ENCODE measurements at places on chromosomes 13 and 19. TPM values are rescaled to one million over a fixed set of nuclear protein-coding genes. Genes with fewer than 3 reads are reported as not detected.
A peak's percentile ranks its signal among the peaks of the same experiment; 100 is the strongest.

GRCh38 chr13:102593466-102593865, 3.3 kb upstream of the TPP2 start:
- no peak for DNase-seq

DNA sequence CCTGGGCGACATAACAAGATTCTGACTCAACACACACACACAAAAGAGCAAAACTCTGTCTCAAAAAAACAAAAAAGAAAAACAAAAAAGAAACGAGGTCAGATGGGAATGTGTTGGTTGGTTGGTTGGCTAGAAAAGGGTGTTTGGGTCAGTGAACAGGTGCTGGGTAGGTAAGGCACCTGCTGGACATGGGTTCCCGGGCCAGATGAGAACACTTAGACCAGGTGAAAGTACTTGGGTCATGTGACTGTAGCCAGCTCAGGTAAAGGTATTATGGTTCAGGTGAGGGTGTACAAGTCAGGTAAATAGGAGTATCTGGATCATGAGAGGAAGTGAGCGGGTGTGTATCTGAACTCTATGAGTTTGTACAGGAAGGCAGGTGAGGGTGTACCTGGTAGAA, 14.5 kb upstream of the ZNF414 start:
- no peak for DNase-seq

DNA sequence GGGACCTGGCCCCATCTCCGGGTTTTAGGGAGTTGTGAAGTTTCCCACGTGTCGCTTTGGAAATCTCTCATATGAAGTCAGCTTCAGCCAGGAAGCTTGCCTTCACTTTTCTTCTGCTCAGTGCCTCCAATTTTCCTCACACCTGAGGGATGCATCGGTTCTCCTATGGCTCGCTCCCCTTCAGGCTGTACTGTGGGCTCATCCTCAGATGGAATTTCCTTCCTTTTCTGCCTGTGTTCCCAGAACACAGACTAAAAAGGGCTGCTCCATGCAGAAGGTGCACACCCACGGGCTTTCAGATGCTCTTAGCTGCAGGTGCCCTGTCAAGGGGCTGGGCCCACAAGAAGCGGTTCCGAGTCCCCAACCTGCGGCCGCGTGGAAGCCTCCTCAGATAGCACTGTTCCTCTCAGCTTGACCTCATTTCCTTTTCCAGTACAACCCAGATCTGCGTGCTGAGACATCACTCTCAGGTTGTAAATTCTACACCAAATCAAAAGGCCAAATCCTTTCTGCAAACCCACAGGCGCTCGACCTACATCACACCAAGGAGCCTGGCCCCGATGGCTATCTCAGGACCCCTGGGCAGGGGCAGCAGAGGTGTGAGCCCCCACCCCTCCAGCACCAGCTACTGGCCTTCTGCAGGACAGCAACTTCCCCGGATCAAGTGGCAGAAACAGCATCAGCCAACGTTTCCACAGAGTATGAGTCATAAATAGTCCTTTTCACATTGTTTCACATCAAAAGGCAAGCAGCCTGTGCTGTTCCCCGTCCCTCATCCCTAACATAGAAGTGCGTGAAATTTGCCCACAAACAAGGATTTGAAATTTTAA, 275.9 kb downstream of the ZNF536 start:
- DNase-seq: no peak

GRCh38 chr19:8438236-8438635, 6.5 kb upstream of the HNRNPM start:
- DNase-seq: no peak

GRCh38 chr19:347946-348861, 3.6 kb upstream of the MIER2 start:
- no peak for DNase-seq

DNA sequence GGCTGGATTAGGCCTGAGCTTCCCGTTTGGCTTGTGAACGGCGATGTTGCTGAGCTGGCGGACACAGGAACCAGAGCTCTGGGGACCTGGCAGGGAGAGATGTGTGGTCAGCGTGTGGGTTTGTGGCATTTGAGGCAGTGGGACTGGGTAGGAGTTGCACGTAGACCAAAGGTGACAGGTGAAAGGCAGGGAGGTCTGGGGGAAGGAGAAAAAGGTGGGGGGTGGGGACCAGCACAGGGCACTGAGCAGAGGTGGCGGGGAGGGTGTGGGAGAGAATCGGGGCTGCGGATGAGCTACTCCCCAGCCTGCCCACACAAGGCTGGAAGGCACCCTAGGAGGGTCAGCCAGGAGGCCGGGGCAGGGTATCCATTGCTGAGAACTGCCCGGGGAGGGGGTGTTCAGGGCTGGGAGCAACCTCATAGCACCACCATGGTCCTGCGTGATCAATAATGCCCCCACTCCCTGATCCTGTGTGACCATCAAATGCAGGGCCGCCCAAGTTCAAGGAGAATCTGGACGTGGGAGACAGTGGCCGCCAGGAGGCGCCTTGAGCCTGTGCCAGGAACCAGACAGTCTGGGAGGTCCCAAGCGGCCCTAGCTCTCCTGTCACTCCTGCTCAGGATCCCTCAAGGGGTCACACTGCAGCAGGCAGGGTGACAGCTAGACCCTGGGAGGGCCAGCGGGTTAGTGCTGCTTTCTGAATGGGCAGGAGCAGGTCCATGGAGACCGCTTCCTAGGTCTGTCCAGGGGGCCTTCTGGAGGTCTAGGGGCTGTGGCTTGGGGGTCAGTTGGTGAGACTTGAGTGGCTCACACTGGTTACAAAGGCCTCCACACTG, 12.8 kb upstream of the SELENOW start:
- peak; percentile 55 for DNase-seq

DNA sequence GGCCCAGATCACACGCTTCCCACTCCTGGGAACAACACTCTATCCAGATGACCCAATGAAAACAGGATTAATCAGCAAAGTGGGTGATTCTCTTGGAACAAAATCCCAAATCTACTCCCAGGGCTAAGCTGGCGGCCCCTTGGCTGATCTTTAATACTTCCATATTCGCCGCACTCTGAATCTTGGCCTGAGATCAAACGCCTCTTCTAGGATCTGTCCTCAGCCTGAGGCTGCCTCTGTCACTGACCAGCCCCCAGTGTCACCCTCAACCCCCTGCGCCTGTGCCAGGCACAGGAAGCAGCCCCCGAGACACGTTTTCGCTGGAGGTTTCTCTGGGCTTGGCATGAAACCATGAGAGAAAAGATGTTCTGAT, 2.4 kb upstream of the CTXN1 start:
- DNase-seq: peak; percentile 32

DNA sequence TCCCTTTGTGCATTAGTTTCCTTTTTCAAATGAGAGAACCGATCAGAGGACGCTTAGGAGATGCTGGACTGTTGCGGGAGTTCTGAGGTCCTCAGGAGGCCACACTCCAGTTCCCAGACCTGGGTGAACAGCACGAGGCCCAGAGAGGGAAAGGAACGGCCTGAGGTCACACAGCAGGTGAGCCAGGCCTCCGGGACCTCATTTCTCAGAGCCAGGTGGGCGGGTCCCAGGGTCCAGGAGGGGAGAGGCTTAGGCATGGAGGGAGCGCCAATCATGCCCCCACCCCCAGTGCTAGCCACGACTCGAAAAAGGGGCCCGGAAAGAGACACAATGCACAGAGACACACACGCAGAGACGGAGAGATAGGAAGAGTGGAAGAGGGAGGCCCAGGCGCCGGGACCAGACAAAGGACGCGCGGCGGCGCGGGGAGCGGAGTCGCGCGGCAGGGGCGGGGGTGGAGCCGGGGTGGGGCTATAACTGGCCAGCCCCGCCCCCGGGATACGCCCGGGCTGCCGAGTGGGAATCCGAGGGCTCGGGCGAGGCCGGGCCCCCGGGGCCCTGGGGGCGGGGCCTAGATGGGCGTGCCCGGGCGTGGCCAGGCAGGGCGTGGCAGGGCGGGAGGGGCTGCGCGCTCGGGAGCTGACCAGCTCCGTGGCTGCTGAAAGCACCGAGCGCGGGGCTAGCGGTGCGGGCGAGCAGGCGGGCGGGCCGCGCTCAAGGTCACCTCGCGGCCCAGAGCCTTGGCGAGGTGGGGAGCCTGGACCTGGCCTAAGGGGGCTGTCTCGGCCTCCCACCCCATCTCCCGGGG, 1.6 kb downstream of the ELAVL3 start:
- DNase-seq: no peak

DNA sequence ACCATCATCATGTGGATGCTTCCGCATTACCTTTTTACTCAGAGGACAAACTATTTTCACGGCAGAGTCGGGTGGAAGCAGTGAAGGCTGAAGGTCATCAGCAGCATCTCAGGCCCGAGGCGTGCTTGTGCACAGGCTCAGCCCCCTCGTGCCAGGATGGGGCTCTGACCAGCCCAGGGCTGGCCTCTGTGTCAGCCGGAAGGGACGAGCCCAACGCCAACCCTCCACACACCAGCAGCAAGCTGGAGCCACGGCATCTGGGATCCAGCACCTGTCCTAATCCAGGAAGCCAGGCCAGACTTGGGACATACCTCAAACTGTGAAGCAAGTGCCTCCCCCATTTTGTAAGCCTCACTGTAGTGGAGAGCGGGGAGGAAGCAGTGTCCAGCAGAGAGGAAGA, 11.1 kb downstream of the MICOS13 start:
- no peak for DNase-seq

DNA sequence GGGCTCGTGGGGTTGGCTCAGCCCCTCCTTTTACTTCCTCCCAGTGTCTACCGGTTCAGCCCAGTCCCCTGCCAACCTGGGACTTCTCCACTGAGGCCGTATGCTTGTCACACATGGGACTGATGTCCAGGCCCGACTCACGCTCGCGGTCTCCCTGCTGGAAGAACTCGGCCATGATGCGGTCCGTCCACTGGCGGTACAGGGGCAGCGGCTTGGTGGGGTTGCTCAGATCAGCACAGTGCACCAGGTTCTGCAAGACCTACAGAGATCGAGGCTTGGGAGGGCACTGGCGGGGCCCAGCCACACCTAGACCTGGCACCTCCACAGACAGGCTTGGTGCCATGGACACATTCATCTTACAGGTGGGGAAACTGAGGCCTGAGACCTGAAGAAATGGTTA, 7.8 kb upstream of the RAB3A start:
- no peak for DNase-seq

DNA sequence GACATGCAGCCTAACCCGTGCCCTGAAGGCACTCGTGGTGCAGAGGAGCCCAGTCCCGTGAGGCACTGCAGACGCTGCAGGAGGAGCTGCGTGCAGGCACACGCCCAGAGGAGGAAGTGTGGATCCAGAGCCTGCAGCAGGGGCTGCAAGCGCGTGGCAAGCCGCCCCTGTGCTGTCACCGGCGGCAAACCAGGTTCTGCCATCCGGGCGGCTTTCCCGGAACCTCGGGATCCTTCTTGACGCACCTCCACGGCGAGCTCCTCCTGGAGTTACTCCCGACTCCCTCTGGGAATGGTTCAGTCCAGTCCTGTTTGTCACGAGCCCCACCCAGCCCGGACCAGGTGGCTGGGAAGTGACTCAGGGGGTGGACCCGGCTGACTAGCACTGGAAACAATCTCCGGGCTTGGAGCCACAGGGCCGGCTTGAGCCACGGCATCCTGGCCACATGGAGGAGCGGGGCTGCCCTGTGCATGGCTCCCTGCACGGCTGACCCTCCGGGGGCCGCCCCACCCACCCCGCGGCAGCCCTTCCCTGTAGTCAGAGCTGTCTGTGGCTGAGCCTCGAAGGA, 10.2 kb downstream of the DPP9 start:
- DNase-seq: peak; percentile 92

- DNase-seq: no peak
These were observed 93.3 kb upstream of the SLC15A1 start for GRCh38 chr13:98845742-98846141.

DNA sequence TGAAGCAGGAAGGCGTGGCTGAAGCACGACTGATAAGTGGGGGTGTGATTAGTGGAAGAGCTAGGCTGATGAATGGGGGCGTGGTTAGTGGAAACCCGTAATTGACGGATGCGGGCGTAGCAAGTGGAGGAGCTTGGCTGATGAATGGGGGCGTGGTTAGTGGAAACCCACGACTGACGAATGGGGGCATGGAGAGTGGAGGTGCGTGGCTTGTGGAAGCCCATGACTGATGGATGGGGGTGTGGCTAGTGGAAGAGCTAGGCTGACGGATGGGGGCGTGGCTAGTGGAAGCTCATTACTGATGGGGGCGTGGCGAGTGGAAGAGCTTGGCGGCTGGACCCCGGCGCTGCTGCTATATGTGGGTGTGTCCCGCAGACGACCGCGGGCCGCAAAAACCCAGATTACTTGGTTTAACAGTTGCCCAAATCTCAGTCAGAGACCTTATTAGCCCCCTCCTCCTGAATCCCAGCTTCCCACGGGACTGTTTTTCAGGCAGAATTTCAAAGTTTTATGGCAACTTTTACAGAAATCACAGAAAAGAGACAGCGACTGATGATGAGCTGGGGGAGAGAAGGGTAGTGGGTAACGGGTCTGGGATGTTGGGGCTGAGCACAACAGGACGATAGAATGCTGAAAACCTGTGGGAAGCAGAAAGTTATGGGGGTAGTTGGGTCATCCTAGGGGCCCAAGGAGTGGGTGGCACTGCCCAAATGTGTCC, 9.0 kb upstream of the MEIS3 start:
- DNase-seq: peak; percentile 97

DNA sequence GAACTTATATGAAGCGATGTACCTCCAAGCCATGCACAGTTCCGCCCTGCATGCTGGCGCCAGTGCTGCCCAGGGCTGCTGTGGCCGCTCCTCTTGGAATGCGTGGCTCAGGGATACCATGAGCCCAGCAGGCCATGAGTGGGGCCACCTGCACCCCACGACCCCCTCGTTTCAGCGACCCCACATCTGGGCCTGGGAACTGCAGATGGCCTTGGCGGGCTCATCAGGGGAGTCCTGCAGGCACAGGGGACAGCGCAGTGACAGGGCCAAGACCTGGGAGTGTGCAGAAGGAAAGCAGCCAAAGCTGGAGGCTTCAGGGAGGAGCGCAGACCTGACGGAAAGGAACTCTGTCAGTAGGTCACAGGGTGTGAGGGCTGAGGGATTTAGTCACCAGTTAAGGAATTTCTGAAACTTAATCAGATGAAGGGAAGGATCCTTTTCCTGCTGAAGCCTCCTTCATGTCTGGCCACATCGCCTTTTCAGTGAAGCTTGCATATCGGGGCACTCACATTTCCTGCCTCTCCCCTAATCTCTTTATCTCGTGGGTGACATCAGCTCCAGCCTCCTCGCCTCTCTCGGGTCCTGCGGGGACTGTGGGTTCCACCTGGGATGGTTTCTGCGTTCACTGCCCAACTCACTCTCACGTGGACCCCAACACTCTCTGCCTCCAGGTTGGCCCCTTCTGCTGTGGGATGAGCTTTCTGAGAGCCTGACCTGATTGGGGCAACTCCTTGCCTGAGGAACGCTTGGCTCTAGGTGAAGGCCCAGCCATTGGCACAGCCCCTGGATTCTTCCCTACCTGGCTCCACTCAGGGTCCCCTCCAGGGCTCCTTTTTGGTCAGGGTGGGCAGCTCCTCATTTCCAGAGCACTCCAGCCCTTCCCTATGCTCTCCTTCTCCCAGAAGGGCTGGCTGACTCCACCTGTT, 123.5 kb downstream of the CRYL1 start:
- peak; percentile 17 for DNase-seq

The FFAR2 gene
- total RNA-seq: not detected

The SERPINE3 gene
- not detected for total RNA-seq

The SKA3 gene
- 24.0 TPM for total RNA-seq

The LILRA6 gene
- not detected for total RNA-seq

The C19orf85 gene
- total RNA-seq: not detected

The PSG6 gene
- total RNA-seq: not detected

The DMPK gene
- 85.2 TPM for total RNA-seq

Measured in fibroblast of the aortic adventitia (primary cell).